ENCODE measurements at places on chromosomes 13 and 19.

DNA sequence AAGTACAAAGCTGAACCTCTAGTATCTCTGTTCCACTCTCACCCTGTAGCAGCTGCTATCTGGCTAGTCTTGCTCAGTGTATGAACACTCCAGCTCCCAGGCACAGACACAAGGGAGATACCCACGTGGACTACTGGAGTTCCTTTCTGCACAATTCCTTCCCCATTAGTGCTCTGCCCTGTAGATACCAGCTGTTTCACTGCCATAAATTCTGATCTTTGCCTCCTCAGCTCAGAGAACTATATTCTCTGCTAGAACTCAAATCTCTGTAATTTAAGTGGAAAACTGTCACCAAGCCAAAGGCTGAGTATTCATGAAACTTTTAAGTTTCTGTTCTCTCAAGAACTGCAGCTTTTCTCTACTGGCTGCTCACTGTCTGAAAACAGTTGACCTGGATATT is 273.7 kb downstream of the DIAPH3 start:
- no peak for DNase-seq

GRCh38 chr13:31431722-31432137 is 232.0 kb downstream of the B3GLCT start:
- DNase-seq: peak; percentile 0

GRCh38 chr13:32837973-32838927 is 178.0 kb upstream of the KL start:
- no peak for DNase-seq

DNA sequence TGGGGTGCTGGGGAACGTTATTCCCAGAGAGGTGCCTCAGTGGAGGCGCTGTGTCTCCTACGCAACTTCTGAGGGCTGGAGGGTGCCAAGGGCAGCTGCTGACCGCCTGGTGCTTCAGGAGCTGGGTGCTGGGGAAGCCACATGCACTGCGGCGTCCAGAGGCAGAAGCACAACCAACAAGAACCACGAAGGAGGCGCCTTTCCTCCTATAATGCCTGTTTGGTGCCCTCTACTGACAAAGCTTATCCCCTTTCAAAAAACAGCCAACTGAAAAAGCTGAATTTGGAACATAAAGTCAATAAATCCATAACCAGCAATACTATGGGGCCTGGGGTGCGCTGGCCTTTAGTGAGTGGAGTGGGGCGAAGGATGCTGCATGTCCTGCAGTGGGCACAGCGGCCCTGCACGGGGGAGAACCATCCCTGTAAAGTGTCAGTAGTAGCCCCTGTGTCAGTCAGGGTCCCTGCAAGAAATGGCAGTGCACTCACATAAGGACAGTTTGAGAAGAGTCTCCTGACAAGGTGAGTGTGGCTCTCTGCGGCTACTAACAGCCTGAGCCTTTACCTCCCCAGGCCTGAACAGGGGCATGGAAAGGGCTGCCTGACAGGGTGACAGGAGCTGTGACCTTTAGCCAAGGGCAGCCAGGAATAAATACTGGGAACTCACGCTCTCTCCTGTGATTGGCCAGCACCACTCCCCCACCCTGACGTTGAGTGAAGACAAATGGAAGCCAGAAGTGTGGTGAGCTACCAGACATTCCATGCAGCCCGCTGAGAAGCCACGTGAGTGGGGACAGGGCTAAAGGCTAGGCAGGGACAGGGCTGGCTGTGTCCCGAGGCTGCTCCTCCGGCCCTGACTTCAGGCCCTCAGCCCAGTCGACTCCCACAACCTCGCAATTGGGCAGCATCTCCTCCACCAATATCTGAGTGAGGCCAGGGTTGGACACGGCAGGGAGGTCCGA is 4.5 kb upstream of the B3GNT8 start:
- no peak for DNase-seq

DNA sequence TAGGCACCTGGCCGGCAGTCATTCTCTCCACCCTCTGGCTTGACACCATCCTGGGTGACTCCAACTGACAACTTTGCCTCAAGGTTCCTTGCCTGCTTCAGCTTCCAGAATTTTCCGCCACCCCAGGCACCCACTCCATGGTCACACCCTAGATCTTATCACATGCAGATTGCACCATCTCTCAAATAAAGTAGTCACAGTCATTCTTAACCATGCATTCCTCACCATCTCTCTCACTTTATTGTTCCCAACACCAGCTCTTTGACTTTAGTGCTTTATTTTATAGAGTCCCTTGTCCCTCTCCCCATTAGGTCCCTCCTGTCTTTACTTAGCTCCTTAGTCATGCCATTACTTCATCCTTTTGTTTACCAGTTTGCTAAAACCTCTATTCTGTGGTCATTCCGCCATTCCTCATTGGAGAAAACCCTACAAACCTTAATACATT is 351.7 kb downstream of the SPRY2 start:
- no peak for DNase-seq

DNA sequence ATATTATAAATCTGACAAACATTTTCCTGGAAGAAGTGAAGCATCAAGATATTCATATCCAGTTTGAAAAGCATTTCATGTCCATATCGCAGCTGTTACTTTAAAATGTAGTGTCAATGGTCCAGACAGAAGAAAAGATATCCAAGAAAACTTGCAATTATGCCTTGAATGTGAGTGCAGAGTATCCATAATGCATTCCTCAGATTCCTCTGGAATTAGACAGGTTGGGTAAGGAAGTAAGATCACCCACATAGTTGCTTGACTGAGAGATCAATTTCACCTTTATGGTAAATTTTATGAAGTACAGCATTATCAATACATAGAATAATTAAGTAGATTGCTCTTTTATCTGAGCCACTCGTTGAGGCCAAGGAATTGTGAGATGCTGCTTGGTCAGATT is 327.0 kb upstream of the SLITRK5 start:
- no peak for DNase-seq

- no peak for DNase-seq
Measured at GRCh38 chr13:76148374-76148773, 512.2 kb downstream of the LMO7 start.

- no peak for DNase-seq
Measured at GRCh38 chr13:93290503-93290902, 63.9 kb downstream of the GPC6 start.

DNA sequence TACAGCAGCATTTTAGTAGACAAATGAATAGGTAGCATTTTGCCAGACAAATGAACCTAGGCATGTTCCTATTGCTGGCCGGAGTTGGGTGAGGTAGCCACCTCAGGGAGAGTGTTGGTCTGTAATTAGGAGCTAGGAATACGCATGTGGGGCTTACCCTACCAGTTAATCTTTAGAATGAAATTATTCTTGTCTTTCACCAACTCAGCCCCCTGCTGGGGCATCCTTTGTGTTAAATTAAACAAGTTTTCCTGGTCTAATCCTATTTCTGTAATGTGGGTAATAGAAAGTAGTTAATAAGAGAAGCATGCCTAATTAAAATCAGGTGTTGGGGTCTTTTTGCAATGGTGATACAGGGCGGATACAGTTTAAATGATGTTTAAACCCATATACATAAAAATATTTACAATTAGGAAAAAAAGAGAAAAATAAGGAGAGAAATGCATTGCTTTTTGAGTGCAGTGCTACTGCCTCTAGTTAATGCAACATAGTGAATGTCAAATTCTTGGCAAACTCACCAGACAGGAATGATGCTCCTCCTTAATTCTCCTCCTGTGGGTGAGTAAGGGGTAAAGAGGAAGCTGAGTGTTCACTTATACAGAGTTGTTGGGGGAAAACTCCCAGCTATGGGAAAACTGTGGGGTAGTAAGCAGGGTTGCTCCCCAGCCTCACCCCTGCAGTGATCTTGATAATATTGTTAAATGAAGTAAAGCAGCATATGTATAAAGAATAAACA is 276.4 kb upstream of the EDNRB start:
- no peak for DNase-seq

DNA sequence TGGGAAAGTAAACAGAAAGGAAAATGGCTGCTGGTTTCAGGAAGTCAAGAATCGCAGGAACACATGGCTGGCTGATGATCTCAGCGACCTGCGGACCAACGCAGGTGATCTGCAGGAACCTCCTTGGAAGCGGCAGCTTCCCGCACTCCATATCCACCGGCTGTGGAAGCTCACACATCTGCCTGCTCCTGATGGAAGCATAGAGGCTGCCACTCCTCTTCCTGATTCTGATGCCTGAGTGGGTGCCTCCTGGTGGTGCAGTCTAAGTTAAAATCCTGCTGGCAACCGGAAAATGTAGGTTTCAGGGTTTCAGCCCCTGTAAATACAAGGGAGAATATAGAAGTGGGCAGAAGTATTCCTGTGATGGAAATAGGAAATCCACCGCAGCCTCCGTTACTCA is 75.5 kb downstream of the TNFSF13B start:
- no peak for DNase-seq
